ENCODE measurements at places on chromosomes 2 and 18.

- no peak for DNase-seq
These were observed 110.6 kb upstream of the SLC35G4 start for GRCh38 chr18:11498821-11499220.

GRCh38 chr2:82875858-82876257, 1583.2 kb downstream of the SUCLG1 start:
- DNase-seq, result no peak

DNA sequence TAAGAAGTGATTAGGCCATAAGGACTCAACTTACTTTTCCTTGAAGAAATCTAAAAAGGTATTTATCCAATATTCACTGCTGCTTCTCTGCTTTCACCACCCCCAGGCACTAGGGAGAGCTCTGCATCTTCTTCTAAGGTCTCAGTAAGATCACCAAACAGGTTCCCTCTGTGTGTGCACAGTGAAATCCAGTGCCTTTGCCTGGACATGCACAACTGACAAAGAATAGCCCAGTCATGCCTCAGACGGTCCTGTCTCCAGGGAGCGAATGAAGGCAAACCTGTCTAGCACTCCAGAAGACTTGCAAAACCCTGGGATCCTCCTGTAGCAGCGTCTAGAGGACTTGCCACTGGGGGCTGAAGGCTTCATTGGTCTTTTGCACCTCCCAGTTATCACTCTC, 344.5 kb upstream of the LRATD1 start:
- DNase-seq, result no peak

GRCh38 chr18:11081009-11081532, 68.3 kb downstream of the PIEZO2 start:
- no peak for DNase-seq

DNA sequence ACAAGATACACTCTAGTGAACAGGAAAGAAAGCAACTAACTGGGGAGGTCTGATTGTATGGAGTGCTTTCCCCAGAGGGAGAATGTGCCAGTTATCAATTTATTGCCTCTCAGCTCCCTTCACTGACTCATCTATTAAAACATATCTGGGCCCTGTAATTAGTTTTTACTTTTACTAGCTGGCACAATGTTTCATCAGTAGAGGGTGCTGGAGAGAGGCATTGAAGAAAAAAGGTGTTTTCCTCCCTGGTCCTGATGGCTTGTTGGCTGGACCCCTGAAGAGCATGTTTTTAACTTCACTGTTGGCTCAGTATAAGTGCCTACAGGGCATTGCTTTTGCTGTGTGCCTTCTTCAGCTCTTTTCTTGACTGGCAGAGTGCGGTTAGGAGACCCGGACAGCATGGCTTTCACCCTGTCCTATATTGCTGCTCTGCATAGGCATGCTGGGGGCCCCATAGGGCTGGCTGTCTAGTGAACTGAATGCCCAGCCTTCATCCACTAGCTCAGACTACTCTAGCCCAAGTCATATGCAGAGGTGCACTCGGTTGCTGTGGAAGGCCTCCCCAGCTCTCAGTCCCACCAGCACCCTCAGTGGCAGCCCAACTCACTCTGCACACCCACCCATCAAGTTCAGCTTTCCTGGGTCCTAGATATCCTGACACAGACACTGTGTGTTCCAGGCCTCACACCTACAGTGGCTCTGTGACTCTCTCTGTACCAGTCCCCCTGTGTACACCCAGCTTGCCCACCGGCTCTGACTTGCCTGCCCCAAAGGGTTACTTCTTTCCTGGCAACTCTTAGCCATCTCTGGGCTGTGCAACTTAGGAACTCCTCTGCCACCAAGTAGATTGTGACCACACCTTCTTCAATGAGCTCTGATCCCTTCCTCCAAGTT, 62.3 kb upstream of the ACYP2 start:
- no peak for DNase-seq

- DNase-seq, result no peak
These were observed 170.4 kb downstream of the SMAD7 start for GRCh38 chr18:48780201-48780912.

DNA sequence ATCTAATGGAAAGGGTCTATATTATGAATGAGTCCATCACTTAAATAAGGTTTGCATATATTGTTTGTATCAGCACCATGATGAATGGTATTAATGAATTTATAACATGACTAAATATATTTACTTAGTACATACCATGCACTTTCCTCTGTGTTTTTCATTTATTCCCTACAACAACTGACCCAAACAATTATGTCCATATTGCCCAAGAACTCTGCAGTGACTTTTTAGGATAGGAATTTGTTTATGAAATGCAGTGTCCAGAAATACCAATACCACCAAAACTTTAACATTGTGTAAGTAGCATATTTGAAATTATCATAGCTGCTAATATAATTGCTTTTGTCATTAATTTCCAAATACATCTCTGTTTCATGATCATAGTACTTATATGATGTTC, 119.7 kb downstream of the WDR7 start:
- no peak for DNase-seq
